ENCODE measurements at places on chromosomes 1 and 21.

DNA sequence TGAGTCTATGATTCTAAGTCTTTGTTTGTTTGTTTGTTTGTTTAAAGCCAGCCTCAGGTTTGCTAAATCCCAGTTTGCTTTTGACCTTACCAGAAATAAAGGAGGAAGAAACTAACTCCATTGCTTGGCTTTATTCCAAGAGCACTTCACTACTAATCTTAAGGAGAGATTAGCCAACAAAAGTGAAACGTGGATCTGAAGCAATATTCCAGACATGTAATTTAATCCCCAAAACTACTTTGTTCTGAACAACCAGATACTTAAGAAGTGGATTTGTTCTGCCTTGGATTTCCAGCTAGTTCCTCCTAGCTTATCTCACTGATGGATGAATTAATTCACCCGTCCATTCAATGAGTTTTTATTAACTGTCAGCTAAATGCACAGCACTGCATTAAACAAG lies 15.9 kb upstream of the CEP350 start:
- DNase-seq: no peak

DNA sequence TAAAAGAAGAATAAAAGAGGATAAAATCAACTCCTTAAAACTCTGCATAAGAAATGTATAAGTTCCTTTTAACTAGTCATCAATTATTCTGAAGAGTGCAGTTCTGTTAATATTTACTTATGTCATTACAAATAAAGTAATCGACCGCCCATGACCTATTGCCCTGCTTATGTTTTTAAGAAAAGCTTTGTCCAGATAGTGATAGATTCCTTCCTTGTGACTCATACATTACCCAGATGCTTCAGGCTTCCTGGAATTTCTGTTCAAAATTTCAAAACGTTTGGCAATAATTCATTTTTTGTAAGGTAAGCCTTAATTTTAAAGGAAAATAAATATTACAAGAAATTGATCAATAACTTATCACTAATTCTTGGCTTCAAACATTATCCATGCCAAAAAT lies 918.2 kb upstream of the ADGRL2 start:
- DNase-seq: no peak

- no peak for DNase-seq
Observed at GRCh38 chr1:90763930-90764329, 46.8 kb upstream of the BARHL2 start.

- no peak for DNase-seq
Observed at GRCh38 chr1:158037866-158038359, 44.5 kb downstream of the KIRREL1 start.

- DNase-seq: no peak
Observed at GRCh38 chr1:240054109-240054701, 37.5 kb upstream of the FMN2 start.

- DNase-seq: no peak
Observed at GRCh38 chr1:74937176-74937575, 197.0 kb upstream of the LHX8 start.

GRCh38 chr1:197415221-197415620 lies 147.2 kb downstream of the CRB1 start:
- DNase-seq: no peak

DNA sequence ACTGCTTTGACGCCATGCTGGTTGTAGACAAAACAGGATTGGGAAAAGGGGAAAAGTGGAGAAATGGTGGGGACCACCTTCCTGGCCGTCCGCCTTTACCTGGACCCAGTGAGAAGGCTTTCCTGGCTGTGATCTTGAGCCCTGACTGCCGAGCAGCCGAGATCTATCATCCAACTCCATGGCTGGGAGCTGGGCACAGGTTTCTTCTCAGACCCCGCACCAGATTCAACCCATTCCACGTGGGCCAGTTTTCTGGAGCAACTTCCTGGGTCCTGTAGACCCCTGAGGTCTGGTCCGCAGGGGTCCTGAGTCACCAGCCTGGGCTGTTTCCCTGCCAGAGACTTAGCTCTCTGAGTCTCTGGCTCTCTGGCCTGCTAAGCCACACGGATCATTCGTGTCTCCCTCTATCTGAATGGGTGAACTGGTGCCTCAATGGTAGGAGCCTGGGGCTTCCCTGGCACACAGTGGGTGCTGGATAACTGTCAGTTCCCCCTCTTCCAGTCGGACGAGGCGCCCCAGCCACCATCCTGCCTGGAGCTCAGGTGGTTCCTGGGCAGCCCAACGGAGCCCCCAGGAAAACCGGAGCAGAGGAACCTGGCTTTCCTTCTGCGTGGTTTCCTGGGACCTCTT lies 4.5 kb upstream of the NPHP4 start:
- DNase-seq: no peak
